ENCODE measurements at places on chromosomes 6 and 20.
A peak's percentile ranks its signal among the peaks of the same experiment; 100 is the strongest.

- DNase-seq, result no peak
Measured at GRCh38 chr6:89282749-89283148, 32.4 kb downstream of the GABRR2 start.

DNA sequence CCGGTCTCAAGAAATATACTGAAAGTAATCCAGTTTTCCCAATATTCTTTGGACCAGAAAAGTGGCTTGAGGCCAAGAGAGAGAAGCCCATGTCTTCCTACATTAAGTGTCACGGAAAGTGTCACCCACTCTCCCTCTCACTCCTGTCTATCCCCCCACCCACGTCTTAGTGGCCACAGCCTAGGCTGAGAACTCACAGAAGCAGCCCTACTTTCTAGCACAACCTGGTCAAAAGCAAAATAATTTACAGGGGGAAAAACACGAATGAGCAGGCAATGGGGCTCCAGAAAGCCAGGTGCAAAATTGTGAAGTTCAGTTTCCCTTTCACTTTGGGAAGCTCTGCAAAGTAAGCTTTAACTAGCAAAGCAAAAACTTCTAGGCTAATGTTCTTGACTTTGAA lies 118.0 kb downstream of the OPRM1 start:
- DNase-seq, result peak; percentile 25

- DNase-seq, result no peak
Measured at GRCh38 chr6:111601886-111602285, 3.8 kb downstream of the TRAF3IP2 start.

DNA sequence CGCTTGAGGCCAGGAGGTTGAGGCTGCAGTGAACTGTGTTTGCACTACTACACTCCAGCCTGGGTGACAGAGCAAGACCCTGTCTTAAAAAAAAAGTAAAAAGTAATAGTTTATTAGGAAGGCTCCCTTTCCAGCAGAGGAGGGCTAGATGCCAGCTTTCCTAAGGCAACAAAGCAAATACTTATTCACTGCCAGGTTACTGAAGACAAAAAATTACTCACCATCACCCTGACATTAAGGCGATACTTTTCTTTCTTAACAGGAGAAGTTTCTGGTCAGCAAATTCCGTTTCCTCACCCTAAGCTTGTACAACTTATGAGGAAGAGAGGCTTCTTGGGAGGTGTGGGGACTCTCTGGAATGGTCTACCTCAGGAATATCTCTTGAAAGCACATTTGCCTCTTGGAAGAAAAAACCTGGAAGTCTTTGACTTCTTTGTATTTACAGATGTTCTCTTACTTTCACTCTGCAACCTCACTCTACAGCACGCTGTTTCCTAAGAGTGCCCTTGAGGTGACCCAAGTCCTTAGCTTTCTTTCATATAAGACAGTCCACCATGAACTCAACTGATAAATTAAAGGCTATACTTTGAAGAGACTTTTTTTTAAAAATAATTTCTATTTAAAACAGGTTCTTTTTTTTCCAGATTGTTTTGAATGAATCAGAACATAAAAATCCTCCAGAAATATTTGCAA lies 52.9 kb upstream of the TRAF3IP2 start:
- no peak for DNase-seq

GRCh38 chr6:106637717-106638341 lies 8.5 kb downstream of the QRSL1 start:
- no peak for DNase-seq

DNA sequence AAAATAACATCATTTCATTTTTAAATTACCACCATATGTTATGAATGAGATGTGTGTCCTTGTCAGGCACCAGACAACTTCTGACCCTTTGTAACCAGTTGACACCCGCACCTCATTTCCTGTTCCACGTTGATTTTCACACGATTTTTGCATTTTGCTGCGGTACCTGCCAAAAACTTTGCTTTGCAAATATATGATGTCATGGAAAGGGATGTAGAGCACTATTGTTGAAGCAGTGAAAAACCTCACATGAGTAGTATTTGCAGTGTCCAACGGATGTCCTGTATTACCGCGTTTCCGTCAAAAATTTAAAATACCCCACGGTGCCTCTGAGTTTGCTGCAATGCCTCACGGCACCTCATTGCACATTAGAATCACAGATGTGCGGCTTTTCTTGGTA lies 115.6 kb downstream of the MTHFD1L start:
- DNase-seq, result no peak

- no peak for DNase-seq
Measured at GRCh38 chr6:159866286-159867247, 24.2 kb upstream of the MAS1 start.

DNA sequence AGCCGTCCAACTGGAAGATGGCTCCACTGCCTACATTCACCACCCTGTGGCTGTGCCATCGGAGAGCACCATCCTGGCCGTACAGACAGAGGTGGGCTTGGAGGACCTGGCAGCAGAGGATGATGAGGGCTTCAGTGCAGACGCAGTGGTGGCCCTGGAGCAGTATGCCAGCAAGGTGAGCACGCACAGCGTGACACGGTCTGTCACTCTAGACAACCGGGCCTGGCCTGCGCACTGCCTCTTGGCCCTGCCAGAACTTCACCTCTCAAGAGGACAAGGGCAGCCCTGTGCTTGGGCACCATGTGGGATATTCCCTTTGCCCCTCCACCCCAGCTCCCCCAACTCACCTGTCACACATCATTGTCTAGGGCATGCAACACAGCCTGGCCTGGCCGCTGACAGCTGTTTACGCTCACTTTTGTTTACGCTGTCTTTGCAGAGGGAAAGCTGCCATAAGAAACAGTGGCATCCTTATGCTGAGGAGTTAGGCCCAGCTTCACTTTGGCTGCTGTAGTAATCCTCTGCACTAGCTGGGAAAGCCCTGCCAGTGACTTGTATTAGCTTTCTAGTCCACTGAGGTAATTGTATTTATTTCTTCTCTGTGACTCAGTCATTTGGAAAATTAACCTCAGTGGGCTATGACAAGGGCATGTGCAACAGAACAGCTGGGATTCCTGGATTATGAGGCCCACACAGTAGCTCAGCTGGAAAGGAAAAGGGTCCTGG lies 9.8 kb upstream of the DEF6 start:
- no peak for DNase-seq

GRCh38 chr6:35080016-35080680 lies 61.0 kb downstream of the TCP11 start:
- no peak for DNase-seq

DNA sequence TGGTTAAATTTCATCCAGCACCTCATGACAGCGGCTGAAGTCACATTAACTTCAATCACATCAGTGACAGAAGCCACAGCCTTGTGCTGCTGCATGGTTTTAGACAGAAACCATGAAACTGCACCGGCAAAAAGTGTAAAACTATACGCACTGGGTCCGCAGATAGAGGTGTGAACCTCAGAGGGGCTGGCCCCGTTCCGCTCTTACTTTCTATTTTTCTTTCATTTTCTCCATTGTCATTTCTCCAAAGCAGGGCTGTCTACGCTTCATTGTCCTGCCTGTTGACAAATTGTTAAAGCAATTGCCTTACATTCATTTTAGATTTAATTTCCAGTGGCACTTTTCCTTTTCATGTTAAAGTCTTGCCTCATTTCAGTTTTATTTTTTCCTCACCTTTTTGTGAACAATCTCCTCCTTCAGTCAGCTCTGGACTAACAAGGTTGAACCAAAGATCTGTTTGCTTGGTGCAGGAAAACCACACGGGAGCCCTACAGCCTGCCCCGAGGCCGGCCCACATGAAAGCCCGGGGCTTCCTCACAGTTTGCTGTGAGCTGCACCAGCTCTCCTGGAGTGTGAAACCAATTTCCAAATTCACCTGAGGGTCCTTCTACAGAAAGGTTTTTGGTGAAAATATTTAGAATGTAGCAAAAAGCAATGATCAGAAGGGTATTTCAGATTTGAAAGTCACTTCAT lies 63.7 kb downstream of the PRR18 start:
- DNase-seq, result no peak

GRCh38 chr20:63895202-63895951 lies 451 bp downstream of the DNAJC5 start:
- no peak for DNase-seq

DNA sequence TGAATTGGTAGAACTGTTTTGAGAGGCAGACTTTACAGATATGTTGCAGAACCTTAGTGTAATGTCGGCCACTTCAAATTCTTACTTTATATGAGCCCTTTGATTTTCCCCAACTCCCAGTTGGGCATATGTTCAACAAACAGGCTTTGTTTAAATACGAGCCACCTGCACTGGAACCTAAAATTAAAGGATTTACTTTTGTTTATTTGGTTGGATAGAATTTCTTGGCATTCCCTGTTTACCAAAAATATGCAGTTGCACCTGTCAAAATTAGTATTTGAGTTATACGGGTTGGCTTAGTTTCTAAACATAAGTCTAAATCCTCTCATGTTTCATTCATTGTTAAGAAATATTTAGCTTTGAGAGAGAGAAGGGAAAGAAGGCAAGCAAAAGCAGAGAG lies 2.4 kb upstream of the GLYATL3 start:
- no peak for DNase-seq

DNA sequence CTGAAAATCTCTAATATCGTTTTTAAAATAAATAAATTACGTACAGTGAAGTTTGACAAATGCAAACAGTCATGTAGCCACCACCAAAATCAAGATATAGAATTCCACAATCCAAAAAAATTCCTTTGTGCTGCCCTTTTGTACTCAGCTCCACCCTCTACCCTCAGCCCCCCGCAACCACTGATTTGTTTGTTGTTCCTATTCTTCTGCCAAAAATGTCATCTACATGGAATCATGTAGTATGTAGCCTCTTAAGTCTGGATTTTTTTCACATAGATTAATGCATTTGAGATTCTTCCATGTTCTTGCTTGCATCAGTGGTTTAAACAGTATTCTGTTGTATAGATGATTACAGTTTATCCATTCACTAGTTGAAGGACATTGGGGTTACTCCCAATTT lies 8.5 kb upstream of the REPS1 start:
- DNase-seq, result no peak

GRCh38 chr6:41896281-41896680 lies 1.1 kb upstream of the USP49 start:
- no peak for DNase-seq

- no peak for DNase-seq
Measured at GRCh38 chr20:57680131-57680716, 29.6 kb downstream of the PMEPA1 start.

- no peak for DNase-seq
Measured at GRCh38 chr6:98833057-98833306, 1.4 kb upstream of the POU3F2 start.

GRCh38 chr6:106973018-106973835 lies 1.3 kb downstream of the CD24 start:
- no peak for DNase-seq

DNA sequence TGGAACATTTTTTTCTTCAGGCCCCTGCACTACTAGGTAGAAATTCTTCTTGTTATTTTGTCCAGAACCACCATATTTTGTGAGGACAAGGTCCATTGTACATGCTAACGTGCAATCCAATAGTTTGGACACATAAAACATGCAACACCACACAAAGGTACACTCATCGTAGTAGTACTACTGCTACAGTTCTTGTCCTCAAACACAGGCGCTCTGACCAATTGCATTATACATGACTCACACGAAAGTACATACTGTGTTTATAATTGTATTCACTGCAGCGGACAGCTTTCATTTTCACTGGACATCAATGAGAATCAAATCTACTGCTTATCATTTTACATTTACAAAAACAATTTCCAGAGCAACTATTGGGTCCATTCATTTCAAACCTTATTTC lies 15.3 kb upstream of the SMLR1 start:
- DNase-seq, result no peak

GRCh38 chr6:166800137-166800536 lies 156.2 kb downstream of the RNASET2 start:
- no peak for DNase-seq

GRCh38 chr6:77313595-77313994 lies 149.7 kb downstream of the HTR1B start:
- DNase-seq, result no peak

DNA sequence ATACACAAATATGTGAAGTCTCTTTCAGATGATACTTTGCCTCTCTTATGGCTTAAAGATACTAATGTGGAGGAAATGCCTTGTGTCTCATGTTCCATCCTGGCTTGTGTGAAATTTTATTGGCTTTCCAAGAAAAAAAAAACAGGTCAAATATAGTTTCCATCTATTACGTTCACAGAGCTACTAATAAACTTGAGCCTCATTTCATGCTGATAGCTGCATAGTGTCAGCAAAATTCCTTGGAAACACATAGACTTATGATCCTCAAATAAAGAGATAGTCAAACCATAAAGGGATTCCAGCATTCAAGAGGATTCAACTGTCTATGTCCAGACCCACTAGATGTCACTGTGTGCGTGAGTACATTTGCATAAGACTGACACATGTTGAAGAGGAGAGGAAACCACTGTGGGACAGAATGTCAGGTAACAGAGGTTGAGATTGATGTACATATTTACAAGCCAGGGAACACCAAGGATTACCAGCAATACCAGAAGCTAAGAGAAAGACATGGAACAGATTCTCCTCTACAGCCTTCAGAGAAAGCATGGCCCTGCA lies 266.6 kb downstream of the COL12A1 start:
- no peak for DNase-seq

DNA sequence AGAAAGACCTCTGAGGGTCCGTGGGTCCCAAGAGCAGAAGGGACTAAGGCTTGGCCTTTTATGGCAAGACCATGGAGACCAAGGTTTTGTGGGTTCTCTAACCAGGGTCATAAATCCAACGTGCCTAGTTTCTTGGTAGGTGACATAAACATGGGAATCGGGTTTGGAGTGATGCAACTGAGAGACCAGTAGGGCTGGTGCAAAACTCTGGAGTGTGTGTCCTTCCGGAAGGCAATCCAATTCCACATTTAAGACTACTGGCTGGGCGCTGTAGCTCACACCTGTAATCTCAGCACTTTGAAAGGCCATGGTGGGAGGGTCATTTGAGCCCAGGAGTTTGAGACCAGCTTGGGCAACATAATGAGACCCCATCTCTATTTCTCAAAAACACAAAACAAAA lies 116.5 kb upstream of the ARG1 start:
- DNase-seq, result no peak

GRCh38 chr20:14114065-14114704 lies 118.9 kb downstream of the MACROD2 start:
- DNase-seq, result no peak

DNA sequence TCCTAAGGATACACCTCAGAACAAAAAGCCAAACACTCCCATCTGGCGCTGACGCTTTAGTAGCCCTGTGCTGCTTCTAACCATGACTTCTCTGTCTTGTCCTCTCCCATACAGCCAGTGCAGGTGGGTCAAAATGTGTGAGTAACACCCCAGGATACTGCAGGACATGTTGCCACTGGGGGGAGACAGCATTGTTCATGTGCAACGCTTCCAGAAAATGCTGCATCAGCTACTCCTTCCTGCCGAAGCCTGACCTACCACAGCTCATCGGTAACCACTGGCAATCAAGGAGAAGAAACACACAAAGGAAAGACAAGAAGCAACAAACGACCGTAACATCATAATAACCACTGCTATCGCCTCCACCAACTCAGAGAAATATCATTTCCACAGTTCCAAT lies 1.4 kb downstream of the DEFB132 start:
- no peak for DNase-seq

DNA sequence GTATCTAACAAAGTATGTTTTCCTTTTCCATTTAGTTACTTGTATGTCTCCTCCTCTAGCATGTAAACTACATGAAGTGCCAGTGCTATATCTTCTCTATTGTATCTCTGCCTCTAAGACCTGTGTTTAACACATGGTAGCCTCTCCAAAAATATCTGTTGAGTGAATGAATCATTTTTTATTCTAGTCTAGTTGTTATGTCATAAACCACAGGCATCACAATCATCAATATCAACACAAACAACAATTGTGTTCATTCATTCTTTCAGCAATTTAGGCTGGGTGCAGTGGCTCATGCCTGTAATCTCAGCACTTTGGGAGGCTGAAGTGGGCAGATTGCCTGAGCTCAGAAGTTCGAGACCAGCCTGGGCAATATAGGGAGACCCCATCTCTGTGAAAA lies 111.6 kb upstream of the EYA4 start:
- no peak for DNase-seq
